ENCODE measurements at places on chromosomes 16 and 17.

- peak; percentile 75 for DNase-seq
Observed at GRCh38 chr17:81388612-81389367, 6.5 kb upstream of the BAHCC1 start.

DNA sequence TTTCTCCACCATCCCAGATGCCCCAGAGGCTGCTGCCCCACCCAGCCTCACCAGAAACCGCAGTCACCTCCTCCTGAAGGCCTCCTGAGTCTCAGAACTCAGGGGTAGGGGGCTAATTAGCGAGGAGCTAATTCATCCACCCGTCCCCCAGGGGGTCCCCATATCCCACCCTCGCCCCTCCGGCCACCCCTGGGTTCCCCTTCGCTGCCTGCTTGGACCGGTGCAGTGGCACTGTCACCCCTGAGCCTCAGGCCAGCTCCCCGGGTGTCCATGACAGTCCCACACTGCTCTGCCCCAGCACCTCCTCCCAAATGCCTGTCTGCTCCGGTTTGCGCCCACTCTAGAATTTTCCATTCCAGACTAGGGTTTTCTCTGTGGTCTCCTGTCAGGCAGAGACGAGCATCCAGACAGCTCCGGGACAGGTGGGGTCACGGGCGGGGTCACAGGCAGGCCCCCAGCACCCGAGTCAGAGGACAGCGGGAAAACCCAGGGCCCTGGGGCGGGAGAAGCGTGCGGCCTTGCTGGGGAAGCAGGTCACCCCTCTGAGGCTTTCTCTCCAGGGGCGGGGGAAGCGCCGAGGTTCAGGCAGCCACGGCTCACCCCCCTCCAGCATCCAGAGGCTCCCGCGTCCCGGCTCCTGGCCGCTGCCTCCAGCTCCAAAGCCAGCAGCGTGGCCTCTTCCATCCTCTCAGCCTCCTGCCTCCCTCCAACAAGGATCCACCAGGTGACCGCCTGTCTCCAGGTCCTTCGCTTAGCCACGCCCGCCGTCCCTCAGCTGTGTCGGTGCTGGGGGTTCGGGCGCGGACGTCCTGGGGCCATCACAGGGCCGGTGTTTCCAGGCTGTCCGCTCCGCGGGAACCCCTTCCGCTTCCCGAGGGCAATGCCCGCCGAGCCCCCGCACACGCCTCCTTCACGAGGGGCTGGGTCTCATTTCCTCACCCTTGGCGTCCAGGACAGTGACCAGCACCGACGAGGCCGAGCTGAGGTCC lies 3.1 kb upstream of the PERCC1 start:
- no peak for DNase-seq

GRCh38 chr17:7207120-7208001 lies 12.3 kb downstream of the DLG4 start:
- no peak for DNase-seq

- DNase-seq: no peak
Observed at GRCh38 chr16:86508947-86509758, 1.2 kb upstream of the FOXF1 start.

DNA sequence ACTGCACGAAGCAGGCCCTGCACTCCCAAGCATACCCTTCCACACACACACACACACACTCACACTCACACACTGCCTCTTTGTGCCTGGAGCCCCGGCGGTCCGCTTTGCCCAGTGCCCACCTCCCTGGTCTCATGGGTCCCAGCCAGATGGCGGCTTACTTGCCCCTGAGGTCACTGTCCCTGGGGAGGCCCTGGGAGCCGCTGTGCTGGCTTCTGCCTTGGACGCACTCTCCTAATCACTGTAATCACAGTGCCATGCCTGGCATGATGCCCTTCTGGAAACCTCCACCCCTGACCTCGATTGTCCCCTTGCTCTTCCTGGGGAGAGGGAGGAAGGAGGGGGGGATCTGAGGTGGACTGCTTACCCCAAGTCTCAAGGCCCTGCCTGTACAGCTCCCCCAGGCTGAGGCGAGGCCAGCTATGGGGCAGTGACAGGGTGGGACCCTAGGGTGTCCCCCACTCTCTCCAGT lies 36.0 kb downstream of the ARHGAP23 start:
- no peak for DNase-seq
